ENCODE measurements at places on chromosomes 11 and 22.

GRCh38 chr11:91730057-91730456 is 494.6 kb upstream of the FAT3 start:
- peak; percentile 6 for DNase-seq

DNA sequence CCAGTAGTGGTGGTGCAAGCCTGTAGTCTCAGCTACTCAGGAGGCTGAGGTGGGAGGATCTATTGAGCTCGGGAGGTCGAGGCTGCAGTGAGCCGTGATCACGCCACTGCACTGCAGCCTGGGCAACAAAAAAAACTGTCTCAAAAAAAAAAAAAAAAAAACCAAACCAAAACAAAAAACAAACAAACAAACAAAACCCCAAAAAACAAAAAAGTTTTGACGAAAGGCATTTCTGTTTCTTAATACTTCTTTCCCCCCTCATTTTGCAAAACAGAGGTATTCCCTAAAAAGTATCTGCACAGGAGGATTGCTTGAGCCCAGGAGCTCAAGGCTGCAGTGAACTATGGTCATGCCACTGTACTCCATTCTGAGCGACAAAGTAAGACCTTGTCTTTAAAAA is 11.2 kb downstream of the HIRA start:
- no peak for DNase-seq

- peak; percentile 6 for DNase-seq
Measured at GRCh38 chr11:120573756-120574354, 62.3 kb downstream of the GRIK4 start.

DNA sequence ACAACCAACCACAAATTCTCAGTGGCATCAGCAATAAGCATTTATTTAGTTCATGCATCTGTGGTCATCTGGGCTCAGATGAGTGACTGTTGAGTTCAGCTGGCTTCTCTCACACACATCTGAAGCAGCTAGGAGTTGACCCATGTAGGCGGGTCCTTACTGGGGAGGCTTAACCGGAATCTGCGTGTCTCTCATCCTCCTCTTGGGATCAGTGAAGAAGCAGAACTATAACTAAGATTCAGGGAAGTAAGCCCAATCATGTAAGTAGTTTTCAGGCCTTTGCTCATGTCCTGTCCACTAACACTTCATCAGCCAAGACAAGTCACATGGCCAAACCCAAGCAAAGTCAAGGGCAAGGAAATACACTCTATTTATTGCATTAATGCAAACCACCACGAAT is 236.2 kb downstream of the C11orf87 start:
- DNase-seq, result no peak

- no peak for DNase-seq
Measured at GRCh38 chr11:129933891-129934290, 38.5 kb upstream of the NFRKB start.

DNA sequence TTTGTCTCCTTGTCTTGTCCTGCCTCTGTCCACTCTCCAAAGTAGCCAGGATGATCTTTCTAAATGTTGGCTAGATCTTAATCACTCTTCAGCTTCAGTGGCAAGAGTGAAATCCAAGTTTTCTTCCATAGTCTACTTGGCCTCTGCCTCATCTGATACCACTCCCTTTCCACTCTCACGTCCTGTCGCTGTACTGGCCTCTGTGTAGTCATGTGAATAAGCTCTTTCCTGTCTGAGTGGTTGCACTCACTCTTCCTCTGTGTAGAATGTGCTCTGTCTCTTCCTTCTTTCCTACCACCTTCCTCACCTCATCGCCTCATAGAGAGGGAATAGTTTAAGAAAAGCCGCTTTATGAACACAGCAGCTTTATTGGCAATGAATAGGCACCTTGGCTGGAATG is 86.5 kb downstream of the WNT11 start:
- DNase-seq, result no peak

- DNase-seq, result no peak
Measured at GRCh38 chr22:39904862-39905261, 4.0 kb downstream of the GRAP2 start.

GRCh38 chr11:33899400-33900037 is 7.6 kb upstream of the LMO2 start:
- no peak for DNase-seq

GRCh38 chr11:31834237-31834636 is 23.1 kb upstream of the PAX6 start:
- peak; percentile 17 for DNase-seq

DNA sequence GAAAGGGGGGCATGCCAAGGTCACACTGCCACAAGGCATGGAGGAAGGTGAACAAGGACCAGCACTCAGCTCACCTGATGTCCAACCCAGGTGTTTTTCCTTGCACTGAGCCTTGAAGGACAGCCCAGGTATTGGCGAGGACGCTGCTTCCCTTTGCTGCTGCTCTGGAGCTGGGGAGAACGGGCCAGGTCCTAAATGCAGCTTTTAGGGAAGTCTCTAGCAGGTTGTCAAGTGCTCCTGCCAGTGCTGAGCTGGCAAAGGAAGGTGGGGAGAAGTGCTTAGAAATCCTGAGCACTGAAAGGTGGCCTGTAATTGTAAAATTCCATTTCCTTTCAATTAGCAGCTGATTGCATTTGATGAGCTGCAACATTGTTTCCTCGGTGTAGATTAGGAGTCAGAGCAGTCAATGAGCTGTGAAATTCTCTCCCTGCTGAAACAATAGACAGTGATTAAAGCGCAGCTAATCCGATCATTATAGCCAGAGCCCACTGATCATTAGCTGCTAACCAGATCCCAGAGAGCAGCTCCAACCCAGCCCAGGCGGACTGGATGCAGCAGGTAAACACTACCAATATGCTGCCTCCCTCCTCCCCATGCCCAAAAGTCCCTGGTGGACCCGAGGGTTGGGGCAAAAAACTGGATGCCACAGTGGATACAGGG is 507.6 kb downstream of the INSC start:
- DNase-seq, result no peak

DNA sequence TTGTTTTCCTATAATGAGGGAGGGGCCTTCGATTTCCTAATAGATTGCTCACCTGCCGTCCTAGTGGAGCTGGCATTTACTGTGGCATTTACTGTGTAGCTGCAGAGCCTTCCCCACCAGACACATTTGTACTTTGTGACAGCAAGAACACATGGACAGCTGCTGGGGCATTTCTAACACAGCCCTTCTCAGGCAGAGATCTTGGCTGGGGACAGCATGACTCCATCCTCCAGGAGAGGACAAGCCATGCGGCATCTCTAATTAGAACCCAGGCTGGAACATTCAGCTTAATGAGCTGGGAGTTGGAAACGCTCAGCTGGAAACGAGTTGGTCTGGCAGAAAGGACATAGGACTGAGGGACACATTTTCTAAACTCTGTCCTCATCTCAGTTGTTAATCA is 887.5 kb downstream of the NTM start:
- DNase-seq, result no peak

DNA sequence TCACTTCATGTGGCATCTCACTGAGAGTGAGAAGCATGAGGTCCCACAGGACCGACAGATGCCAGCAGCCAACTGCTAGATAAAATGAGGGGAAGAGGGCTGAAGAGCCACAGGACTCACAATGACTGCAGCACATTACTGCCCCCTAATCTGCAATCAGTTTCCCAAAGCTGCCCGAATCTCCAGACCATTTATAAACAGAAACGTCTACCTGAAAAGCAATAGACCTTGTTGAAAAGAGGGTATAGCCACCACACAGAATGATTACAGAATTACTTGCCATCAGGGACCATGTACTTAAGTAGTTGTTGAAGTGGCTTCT is 12.4 kb upstream of the TEF start:
- DNase-seq, result no peak

GRCh38 chr11:88355887-88356286 is 18.4 kb upstream of the CTSC start:
- DNase-seq, result no peak

DNA sequence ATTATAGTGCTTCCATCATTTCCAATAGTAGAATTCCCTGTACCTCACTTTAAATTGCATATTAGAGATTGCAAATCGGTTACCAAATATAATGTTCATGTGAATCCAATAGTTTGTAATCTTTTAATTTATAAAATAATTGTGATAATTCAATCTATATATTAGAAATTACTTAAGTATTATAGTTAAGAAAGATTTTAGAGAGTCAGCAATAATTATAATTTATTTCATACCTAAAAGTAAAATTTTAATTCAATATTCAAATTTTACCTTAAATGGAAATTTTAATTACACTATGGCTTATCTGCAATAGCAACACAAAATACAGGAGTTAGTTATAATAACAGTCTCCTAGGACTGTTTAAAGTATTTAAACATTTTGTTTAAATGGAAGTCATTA is 13.5 kb downstream of the CCDC179 start:
- no peak for DNase-seq

GRCh38 chr11:36578458-36578857 is 10.7 kb downstream of the RAG1 start:
- no peak for DNase-seq

DNA sequence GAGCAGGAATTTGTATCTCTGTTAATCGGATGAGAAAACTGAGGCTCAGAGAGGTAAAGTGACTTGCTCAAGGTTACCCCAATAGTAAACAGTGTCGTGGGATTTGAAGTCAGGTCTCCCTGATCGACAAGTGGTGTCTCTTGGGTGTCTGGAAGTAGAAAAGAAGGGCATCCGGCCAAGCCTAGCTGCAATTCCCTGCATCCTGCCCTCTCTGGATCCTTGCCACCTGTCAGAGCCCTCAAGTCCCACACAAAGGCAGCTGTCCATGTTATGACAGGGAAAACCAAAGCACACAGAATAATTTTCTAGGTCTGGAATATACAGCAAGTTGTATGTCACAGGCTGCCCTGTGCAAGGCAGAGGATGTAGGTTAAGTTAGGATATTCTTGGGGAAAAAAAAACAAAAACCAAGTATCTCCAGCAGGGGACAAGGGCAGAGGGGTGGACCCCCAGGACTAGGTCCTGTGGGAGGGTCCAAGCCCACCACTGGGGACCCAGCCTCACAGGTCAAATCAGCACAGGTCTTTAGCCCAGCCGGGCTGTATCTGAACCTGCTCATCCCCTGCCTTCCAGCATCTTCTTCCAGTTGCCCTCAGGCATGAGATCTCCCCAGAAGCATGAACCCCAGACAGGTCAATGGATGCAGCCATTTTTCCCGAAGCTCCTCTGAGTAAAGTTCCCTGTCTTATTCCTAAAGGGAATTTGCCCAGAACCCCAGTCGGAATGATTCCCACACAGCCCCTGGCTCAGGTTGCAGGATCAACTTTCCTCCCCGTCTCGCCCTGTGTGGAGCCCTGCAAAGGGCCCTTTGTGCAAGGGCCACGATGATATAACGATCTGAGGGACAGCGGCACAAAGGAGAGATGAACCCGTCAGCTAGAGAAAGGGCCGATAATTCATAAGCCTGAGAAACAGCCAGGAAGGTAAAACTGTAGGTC is 15.0 kb downstream of the USH1C start:
- no peak for DNase-seq

DNA sequence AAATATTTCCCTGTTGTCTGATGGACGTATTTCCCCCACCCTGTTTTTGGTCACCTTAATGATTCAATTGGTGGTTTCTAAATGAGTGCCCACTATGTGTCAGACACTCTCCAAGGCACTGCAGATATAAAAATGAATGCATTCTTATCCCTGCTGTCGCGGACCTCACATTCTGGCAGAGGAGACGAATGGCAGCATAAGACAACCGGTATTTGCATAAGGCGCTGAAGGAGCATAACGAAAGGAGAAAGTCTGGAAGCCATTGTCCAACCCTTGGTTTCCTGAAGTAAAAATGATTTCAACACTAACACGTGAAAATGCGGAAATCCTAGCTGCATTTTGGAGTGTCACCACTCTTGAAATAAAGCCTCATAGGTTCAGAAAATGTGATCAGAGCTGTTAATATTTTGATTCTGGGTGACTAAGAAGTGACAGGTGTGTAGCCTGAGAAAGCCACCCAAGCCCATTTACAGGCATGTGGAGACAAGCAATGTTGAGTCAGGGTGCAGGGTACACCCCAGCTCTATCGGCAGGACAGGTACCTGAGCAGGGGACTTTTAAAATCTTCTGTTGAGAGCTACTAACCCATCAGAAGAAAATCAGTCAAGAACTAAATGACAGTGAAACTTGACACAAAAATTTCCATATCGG is 10.1 kb upstream of the GAB2 start:
- DNase-seq, result no peak

- DNase-seq, result no peak
Measured at GRCh38 chr11:71284525-71285092, 32.2 kb upstream of the SHANK2 start.

- DNase-seq, result peak; percentile 61
Measured at GRCh38 chr11:68213135-68213515, at the start of gene KMT5B. Gene KMT5B, minus strand, starts transcription at chr11:68213296. Its CDS starts 23,220 bp downstream, at chr11:68190076.

GRCh38 chr22:46592390-46592872 is 27.8 kb upstream of the GRAMD4 start:
- no peak for DNase-seq

DNA sequence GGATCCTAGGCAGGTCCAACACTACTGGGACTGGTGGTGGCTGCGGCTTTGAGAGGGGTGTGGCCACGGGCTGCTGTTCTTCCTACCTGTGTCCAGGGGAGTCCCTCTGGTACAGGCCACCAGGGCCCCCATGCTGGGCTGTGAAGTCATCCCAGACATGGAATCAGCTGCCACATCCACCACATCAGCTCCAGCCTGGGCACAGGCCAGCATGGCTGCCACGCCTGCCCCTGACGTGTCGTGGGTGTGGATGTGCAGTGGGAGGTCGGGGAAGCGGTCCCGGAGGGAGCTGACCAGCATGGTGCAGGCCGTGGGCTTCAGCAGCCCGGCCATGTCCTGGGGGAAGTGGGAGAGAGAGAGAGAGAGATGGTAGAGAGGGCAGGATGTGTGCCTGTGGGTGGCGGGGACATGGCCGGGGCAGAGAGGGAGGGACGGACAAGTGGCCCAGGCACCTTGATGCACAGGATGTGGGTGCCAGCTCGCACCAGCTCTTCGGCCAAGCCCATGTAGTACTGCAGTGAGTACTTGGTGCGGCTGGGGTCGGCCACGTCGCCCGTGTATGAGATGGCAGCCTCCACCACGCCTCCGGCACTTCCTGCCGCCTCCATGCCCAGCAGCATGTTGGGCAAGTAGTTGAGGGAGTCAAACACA is 6.2 kb upstream of the LRFN4 start:
- DNase-seq, result no peak

- no peak for DNase-seq
Measured at GRCh38 chr11:106624377-106624776, 393.9 kb downstream of the GUCY1A2 start.

GRCh38 chr22:37563153-37564081 is 3.1 kb downstream of the CDC42EP1 start:
- no peak for DNase-seq

DNA sequence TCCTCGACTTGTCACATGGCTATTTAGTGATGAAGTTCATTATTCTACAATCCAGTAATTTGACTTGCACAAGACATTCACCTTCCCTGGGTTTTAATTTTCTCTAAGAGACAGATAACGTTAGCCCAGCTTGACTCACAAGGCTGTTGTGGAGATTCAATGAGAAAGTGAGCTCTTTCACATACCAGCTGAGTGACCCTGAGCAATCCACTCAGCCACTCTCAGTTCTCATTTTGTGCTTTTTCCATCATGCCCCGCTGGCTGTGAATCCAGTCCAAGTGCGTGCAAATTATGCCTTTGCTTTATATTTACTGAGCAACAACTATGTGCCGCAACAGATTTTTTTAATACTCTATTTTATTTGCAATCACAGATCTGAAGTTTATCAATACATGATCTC is 176.5 kb downstream of the LARGE1 start:
- no peak for DNase-seq

Data from WTC11 (cell line).